ENCODE measurements at places on chromosomes 2 and 18.
A peak's percentile ranks its signal among the peaks of the same experiment; 100 is the strongest.

DNA sequence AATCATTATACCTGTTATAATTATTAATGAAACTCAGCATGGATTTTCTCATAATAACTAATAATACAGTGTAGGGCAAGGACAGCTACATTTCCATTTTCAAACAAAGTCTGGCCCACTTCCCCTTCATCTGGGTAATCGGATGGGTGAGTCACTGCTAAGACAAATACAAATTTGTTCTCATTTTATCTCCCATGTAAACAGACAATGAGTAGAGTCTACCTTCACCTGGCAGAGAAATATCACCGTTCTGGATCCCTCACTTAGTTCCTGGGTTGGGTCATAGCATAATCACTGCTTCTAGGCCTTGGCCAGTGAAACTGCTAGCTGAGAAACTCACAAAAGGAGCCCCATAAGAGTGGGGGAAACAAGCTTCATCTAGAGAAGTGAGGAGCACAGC lies 9.2 kb downstream of the CNTNAP5 start:
- no peak for DNase-seq

DNA sequence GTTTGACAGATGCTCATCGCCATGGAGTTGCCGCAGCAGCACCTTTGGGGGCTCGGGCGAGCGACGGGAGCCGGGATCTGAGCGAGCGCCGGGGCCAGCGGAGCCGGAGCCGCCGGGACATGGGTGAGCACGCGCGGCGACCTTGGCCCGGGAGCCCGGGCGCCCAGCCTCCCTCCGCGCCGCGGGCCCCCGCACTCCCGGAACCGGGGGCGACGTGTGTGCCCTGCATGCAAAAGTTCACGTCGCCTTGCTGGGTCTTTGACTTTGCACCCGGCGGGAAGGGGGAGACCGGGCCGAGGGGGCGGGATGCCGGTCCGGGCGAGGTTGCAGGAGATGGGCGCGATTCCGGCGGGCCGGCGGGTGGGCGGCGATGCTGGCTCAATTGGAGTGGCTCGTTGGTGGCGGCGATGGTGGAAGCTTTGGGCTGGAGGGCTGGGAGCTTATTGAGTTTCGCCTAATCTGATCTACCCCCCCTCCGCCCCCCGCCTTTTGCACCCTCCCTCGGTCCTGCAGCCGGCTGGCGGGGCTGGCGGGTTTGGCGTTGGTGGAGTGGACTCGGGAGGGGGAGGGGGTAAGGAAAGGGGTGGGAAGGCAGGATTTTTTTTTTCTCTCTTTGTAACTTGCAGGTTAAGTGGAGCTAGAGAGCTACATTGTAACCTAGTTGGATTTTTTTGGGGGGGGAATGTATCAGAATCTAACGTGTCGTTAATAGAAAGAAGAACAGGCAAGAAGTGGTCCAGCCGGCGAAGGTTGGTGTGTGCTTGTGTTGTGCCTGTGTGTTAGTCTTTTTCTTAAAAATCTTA lies at the start of gene SETBP1:
TSS of gene SETBP1 (plus strand) at position 616 of the 803 bp plus-strand sequence. CDS start 20,459 bp downstream, outside the sequence.
- DNase-seq: peak; percentile 27

- DNase-seq: no peak
Observed at GRCh38 chr2:217301142-217301925, 441.5 kb upstream of the TNP1 start.

DNA sequence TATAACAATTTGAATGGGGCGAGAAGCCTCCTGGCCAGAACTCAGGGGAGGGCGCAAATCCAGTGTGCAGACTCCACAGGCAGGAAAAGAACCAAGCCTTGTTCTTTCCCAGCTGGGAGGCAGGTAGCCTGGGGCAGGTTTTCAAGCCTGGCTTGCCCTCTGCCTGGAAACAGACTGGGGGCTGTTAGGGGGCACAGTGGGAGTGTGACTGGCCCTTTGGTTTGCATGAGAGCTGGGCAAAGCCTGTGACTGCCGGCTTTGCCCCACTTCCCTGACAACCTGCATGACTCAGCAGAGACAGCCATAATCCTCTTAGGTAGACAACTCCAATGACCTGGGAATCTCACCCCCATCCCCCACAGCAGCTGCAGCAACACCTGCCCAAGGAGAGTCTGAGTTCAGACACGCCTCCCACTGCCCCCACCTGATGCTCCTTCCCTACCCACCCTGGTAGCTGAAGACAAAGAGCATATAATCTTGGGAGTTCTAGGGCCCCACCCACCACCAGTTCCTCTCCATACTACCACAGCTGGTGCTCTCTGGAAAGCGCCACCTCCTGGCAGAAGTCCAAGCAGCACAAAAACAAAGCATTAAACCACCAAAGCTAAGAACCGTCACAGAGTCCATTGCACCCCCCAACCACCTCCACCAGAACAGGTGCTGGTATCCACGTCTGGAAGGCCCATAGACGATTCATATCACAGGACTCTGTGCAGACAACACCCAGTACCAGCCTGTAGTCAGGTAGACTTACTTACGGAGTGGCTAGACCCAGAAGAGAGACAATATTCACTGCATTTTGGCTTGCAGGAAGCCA lies 402.5 kb downstream of the STK39 start:
- no peak for DNase-seq

- DNase-seq: no peak
Observed at GRCh38 chr2:47094511-47095142, 60.5 kb downstream of the STPG4 start.

DNA sequence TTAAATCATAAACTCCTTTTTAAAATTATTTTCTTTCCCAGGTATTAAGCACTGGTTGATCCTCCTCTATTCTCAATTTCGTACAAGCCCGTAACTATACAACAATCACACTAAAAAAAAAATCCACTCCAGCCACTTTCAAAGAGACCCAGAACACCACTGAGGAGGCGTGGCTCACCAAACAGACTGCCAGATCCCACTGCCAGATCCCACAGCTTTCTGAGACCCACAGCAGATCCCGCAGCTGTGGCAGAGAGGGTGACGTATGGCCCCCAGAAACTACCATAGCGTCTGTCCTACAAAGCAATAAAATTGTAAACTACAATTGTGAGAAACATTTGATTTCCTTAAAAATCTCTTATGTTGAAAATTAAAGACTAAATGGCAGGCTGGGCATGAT lies 230.7 kb upstream of the PXDN start:
- no peak for DNase-seq

GRCh38 chr2:46644690-46645385 lies 165.5 kb downstream of the TMEM247 start:
- no peak for DNase-seq

DNA sequence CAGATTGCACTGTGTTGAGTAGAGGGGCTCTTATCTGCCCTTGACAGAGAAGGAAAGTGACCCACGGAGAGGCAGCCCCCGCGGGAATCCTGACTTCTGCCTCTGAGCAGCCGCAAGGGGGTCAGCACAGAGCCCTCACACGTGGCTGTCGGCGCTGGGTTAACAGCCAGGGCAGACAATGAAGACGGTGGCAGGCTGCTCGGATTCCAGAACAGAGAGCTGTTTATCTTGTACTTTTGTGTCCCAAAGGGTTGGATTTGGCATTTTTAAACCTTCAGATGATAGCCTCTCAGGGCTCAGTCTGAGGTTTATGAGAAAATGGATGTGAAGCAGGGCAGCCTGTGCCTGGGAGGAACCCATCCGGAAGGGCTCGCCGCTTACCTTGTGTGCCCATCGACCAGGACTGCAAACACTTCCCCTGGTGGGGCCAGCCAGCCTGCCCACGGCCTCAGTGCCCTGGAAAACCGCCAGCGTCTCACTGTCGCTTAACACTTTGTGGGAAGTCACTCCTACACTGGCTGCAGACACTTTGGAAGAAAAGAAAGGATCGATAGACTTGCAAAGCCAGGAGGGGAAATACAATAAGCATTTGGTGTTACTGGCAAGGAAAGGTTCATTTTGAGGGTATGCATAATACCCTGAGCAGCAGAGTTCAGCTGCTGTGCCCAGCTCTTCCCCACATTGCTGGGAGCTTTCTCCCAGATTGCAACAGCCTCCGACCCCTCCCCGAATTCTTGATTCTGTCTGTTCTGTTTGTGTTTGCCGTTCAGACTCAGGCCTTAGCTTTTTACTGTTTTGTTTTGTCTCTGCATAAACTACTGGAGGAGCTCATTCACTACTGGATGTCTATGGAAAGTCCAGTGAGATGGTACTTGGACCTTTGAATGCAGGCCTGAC lies 325.3 kb upstream of the MYT1L start:
- no peak for DNase-seq

DNA sequence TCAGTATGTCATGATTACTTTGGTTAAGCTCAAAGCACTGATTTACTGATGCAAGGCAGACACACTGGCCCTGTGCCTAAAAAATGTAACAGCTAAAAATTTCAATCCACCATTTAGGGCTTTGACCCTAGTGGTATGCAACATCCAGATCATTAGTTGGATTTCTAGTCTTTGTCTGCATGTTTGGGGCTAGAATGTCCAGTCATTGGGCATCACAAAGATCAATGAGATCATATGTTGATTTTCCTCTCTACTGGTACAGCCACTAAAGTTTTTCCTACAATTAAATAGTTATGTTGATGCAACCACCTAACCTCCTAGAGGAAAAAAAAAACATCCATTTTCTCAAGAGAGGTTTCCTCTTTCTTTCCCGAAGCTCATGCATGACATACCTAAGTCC lies 53.4 kb upstream of the REV1 start:
- DNase-seq: no peak

DNA sequence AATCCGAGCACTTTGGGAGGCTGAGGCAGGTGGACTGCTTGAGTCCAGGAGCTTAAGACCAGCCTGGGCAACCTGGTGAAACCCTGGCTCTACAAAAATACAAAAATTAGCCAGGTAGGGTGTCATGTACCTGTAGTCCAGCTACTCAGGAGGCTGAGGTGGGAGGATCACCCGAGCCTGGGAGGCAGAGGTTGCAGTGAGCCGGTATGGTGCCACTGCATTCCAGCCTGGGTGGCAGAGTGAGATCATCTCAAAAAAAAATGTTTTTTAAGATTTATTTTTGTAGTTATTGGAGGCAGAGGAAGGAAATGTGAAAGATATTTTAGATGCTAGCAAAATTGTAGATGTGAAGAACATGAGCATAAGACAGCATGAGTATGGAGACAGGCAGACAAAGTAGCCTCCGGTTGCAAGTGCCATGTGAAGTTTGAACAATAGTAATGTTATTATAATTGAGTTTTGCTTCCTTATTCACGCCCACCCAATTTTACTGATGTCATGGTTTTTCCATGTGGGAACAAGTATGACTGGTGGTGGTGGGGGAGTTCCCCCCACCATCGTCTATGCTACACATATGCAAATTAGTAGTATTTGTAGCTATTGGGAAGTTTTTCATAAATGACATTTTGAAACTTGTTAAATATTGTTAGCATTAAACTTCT lies 18.0 kb downstream of the REL start:
- peak; percentile 22 for DNase-seq

DNA sequence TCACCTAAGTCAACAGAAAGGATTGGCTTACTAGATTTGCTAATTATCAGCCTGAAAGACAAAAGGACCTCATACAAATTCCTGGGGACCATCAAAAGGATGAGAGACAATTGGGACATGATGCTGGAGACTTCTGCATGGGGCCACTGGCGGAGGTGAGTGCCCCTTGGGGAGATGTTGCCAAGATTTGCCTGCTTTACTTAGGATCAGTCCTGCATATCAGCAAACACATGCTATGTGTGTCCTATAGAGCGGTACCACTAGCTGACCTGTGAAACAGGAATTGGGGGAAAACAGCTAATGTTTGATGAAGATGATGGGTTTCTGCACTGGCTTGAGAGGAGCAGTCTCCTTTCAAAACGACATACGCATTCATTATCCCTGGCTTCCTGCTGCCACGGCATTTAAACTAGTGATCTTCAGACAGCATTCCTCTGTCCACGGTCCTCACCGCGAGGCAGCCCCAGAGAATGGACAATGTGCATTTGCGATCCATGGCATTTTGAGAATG lies 104.2 kb downstream of the TGIF1 start:
- no peak for DNase-seq

GRCh38 chr2:124402274-124402673 lies 377.2 kb downstream of the CNTNAP5 start:
- no peak for DNase-seq

DNA sequence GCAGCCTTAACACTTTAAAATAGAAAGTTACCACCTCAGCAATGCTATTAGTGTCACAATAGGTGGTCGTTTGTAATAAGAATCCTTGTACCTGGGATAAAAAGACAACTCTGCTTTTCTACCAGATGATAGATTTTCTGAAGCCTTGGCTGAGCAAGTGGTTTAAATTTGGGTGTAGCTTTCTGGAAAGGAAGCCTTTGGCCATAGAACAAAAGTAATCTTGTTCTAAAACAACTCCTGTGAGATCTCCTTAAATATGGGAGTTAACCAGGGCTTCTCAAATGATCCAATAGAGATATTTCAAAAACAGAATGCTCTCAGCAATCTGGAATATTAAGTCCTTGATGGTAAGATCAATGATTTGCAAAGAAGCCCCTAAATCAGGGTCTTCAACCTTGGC lies 261.6 kb downstream of the ZNF516 start:
- no peak for DNase-seq

- DNase-seq: no peak
Observed at GRCh38 chr2:489084-489483, 188.1 kb downstream of the TMEM18 start.

DNA sequence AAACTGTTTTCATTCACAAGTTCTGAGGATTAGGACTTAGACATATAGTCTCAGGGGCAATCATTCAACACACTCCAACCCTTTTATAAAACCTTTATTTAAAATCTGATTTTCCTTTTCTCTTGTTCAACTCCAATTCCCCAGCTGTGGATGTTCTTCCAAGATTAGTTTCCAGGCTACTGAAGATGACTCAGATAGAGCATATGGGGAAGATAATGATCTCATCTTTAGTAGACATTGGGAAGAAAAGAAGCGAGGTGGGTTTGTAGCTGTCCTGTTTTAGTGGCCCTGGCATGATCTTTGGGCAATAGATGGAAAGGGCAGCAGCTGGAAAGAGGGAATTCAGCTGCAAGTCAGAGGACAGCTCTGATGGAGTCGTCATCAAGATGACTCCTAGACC lies 247.7 kb upstream of the CCDC68 start:
- no peak for DNase-seq

DNA sequence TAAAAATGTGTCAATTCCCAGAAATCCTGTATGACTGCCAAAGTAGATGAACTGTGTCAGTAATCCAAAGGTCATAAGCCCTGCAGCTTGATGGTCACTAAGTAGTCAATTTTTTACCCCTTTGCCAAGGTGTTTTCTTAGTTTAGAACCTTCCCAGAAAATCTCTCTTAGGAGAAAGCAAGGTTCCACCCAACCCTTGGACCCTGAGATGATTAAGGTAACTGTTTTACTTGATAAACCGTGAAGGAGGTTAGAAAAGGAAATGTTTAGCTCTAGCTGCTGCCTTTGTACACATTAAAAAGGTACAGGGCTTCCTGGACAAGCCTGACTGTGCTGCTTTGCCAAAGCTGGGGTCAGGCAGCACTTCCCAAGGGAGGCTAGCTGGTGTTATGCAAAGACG lies 24.4 kb upstream of the LRP2 start:
- DNase-seq: no peak

DNA sequence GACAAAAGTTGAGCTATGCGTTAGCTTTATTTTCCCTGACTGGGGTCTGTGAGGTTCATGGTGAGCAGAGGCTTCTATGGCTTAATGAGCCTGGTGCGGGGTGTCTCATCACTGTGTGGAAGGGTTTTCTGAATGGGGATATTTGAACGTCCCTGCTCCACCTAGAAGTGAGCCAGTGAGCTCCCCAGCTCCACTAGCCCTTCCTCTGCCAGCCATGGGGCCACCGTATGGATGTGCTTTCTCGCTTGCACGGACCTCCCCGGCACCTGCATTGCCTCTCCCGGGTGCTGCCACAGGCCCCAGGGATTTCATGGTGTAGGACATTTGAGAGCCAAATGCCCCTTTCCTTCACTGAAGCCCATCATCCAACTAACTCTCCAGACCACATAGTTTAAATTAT lies 37.8 kb downstream of the CYP26B1 start:
- DNase-seq: no peak

Measured in activated CD8-positive, alpha-beta memory T cell treated with anti-CD3 and anti-CD28 coated beads for 48 hours (primary cell).